Calu3 (cell line): ENCODE measurements at places on chromosomes 5 and 9.

DNA sequence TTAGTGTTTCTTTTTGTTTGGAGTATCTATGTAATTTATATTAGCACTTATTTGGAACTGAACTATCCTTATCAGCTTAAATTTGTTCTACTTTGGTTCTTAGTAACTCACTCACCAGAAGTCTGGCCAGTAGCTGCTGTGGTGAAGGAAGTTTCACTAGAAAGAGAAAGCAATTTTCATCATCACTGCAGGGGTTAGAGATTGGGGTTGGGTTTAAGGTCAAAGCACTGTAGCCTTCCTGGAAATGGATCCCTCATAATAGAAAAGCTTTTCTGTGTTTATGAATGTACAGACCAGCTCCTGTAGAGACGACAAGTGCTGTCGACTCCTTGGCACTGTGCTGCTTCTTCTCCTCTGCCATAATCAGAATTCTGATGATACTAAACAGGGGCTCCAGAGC, 22.2 kb downstream of the MROH2B start:
- DNase-seq, result no peak

- DNase-seq, result peak; percentile 19
Observed at GRCh38 chr9:109910671-109911518, 130.9 kb downstream of the PALM2AKAP2 start.

- no peak for DNase-seq
Observed at GRCh38 chr5:167823405-167823804, 468.0 kb upstream of the WWC1 start.

- peak; percentile 34 for DNase-seq
Observed at GRCh38 chr5:61332851-61333320, 828 bp downstream of the ZSWIM6 start.

DNA sequence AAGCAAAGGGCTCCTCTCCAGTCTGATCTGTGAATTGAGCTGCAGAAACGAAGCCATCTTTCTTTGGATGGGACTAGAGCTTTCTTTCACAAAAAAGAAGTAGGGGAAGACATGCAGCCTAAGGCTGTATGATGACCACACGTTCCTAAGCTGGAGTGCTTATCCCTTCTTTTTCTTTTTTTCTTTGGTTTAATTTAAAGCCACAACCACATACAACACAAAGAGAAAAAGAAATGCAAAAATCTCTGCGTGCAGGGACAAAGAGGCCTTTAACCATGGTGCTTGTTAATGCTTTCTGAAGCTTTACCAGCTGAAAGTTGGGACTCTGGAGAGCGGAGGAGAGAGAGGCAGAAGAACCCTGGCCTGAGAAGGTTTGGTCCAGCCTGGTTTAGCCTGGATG, 82.1 kb downstream of the PIK3R1 start:
- DNase-seq, result no peak

DNA sequence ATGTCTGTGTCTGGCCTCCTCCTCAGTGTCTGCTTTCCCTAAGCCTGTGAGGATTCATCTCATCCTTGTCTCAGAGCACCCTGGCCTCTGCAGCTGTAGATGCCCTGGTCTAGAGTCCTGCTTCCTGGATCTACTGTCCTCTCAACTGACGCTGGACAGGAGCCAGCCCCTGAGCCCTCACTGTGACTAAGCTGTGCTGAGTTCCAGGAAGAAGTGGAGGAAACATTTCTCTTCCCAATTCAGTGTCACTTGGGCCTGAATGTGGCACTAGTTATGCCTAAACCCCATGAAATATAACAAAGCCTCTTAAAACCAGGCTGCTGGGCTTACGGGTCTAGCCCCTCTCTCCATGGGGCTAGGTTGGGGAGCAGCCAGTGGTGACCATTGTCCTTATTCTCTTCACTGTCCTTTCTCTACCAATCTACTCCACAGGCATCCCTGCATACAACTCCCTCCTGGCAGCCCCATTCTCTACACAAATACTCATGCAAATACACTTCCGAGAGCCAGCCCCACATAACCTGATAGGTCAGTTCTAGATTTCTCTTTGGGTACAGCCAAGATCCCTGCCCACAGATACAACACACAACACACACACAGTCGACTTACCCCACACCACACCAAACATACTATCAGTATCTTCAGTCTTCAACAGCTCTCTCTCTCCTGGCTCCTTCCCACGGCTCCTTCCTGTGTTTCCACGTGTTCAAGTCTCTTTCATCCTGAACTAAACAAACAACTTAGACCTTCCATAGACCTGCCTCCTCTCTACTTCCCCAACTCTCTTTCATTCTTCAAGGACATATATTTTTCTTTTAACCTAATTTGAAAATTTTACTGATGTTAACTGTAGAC, 220.8 kb downstream of the SNX18 start:
- DNase-seq, result peak; percentile 43

- DNase-seq, result no peak
Observed at GRCh38 chr5:76163111-76163628, 80.0 kb downstream of the SV2C start.

- no peak for DNase-seq
Observed at GRCh38 chr9:99253134-99253533, 31.1 kb downstream of the SEC61B start.

GRCh38 chr5:42250-42649, 49.7 kb upstream of the PLEKHG4B start:
- peak; percentile 60 for DNase-seq

- DNase-seq, result peak; percentile 34
Observed at GRCh38 chr9:34430843-34431437, 27.4 kb downstream of the FAM219A start.

GRCh38 chr5:155368490-155368889, 354.9 kb downstream of the KIF4B start:
- DNase-seq, result no peak

GRCh38 chr9:120755810-120756434, 37.3 kb downstream of the FBXW2 start:
- DNase-seq, result peak; percentile 58

GRCh38 chr5:84393969-84394368, 9.3 kb upstream of the EDIL3 start:
- peak; percentile 71 for DNase-seq
